ENCODE measurements at places on chromosomes 2 and 18.

GRCh38 chr18:44626807-44627206, 53.9 kb upstream of the SETBP1 start:
- no peak for DNase-seq

DNA sequence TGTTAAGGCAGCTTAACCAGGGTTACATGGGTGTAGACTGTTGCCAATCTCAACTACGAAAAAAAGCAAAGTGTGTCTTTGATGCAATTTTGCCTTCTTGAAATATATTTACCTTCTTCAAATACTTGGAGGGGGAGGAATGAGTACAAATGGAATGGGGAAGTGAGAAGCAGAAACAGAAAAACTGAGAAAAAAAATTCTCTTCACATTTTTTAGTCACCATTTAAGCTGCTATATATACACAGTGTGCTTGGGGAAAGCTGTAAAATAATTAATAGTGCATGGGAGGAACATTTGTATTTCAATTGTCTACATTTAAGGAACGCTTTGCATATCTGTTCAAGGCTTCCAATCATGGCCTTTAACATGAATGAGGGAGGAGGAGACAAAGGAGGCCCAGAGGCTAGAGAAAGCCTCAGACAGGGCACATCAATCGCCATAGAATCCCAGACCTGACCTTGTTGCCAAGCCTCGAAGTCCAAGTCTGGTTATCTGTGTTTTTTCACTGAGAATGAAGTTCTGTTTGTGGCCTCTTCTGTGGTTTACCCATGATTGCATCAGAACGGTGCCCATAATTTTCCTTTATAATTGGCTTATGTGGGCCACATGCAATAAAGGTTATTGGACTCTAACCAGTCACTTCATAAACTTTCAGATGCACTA, 158.6 kb downstream of the PIK3C3 start:
- DNase-seq, result no peak

- DNase-seq, result no peak
These were observed 57.0 kb downstream of the CEP192 start for GRCh38 chr18:13048061-13048595.

DNA sequence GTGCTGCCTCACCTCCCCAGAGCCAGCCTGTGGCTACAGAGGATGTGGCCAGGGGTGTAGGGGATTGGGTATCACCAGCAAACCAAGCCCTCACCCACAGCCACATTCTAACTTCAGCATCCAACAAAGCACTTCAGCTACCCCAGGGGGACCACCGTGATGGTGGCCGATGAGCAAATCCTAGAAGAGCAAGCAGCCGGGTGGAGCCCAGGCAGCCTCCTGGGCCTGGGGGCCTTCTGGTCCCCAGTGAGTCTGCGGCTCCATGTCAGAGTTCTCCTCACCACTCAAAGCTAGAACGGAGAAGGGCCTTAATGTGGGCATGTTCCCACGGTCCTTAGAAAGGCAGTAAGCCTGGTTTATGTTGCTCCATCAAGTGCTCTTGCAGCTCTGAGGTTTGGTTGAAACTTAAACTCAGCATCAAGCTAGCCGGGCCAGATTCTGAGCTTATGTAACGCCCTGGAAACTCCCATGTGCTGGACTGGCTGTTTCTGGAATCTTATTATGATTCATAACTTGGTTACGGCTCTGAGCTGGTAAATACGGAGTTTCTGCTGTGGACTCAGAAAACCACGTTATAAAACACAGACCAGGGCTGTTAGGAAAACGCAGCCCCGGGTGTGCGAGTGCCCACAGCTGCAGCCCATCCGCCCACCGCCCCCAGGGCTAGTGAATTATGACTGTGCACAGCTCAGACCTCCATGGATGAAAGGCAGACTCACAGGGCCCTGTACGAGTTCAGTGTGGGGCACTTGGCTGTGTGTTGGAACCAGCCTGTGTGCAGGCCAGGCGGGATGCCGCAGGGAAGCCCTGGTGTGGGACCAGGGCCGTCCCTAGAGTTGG, 99.8 kb downstream of the SEPTIN10 start:
- DNase-seq, result no peak

- DNase-seq, result no peak
These were observed 277.3 kb upstream of the DOK6 start for GRCh38 chr18:69123421-69123820.

DNA sequence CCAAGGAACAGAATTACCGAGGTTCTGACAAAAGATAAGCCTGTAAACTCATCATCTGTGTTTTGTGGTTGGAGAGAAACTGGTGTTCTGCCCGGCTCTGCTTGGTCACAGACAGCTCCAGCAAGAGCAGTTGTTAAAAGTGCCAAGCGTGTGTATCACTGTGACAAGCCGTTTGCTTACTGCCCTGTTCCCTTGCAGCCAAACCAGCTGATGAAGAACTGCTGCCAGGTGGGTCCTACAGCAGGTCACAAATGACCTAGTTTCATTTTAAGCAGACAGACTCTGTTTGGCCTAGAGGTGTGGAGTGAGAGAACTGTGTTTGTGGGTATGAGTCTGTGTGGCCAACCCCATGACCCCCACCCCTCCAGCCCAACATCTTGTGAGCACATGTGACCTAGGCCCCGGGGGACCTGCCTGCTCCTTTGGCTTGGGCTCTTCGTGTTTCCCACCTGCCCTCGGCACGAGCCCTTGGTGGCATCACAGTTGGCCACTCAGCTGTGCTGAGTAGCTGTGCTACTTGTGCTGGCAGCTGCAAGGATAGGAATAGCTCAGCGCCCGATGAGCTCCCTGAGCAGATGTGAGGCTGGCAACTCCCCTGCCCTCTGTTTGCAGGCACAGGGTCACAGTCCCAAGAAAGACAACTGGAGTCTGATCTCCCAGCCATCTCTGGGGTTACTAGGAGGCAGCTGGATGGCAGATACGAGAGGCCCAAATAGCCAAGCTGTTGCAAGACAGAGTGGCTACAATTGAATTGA, 9.7 kb downstream of the OXER1 start:
- no peak for DNase-seq

DNA sequence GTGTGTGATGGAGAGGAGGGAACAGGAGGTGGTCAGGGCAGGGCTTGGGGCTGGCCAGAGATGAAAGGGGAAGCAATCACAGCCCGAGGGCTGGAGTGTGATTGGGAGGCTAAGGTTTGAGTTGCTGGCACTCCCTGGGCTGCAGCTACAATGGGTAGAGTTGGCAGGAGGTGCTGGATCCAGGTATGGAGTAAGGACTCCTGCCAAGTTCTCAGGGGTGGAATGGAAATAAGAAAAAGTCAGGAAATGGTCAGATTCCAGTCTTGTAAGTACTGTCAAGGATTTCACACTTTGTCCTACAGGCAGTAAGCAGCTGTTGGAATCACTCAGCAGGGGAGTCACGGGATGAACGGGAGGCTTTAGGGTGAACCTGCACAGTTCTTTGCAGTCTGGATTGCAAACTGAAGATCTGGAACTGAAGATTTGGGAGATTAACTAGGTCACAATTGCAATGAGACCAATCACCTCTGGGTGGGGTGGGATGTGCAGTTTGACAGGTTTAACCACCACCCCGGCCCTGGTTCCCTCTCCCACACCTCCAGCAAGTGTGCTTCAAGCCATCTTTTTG, 10.9 kb upstream of the INPP5D start:
- DNase-seq, result no peak

DNA sequence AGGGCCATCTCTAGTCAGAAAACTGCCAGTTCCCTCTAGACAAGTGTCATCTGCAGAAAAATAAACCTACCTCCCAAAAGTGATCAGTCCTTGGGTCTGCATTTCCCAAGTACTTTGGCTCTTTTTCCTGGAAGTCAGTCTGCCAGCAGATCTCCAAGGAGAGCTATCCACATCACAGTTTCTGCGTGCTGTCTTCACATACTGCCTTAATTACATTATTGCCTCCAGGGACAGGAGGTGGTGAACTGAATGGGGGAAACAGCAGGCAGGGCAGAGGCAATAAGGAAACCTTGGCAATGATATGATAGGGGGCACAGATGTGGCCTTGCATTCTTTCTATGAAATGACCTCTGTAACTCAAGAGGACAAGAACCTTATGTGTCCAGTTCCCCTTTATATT, 105.9 kb upstream of the SIX2 start:
- no peak for DNase-seq

GRCh38 chr18:39840406-39840805, 2114.6 kb upstream of the PIK3C3 start:
- no peak for DNase-seq

GRCh38 chr2:239569401-239570090, 168.7 kb upstream of the HDAC4 start:
- DNase-seq, result no peak

DNA sequence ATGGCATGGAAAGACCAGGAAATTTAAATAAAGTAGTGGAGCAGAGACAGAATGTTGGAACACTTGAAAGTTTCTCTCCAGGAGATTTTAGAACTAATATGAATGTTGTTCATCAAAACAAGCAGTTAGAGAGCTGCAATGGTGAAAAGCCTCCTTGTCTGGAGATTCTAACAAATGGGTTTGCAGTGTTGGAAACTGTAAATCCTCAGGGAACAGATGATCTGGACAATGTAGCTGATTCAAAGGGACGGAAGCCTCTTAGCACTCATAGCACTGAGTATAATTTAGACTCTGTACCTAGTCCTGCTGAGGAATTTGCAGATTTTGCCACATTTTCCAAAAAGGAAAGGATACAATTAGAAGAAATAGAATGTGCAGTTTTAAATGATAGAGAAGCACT, 27.7 kb downstream of the AFTPH start:
- no peak for DNase-seq

DNA sequence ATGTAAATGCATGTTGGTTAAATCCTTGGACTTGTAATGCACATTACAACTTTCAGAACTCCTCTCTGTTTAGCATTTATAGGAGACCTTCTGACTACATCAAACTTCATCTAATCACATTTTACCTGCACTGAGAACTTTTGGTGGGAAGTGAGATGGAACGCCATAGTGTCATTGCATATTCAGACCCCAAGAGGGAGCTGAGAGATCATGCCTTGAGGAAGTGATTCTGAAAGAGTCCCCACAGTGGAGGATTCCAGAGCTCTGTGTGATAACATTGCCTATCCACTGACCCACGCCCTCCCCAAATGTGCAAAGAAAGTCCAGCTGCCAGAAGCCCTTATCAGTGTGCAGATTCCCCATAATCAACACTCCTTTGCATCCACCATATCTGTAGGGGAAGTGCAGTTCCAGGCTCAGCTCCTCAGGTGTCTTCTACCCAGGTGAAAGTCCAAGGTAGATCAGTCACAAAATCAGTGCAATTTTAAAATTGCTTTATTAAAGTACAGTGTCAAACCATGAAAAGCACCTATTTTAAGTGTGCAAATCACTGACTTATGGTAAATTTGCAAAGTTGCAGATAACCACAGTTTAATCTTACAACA, 212.4 kb downstream of the RPIA start:
- DNase-seq, result peak; percentile 50

- no peak for DNase-seq
These were observed 117.4 kb downstream of the KCNF1 start for GRCh38 chr2:11029136-11029535.

DNA sequence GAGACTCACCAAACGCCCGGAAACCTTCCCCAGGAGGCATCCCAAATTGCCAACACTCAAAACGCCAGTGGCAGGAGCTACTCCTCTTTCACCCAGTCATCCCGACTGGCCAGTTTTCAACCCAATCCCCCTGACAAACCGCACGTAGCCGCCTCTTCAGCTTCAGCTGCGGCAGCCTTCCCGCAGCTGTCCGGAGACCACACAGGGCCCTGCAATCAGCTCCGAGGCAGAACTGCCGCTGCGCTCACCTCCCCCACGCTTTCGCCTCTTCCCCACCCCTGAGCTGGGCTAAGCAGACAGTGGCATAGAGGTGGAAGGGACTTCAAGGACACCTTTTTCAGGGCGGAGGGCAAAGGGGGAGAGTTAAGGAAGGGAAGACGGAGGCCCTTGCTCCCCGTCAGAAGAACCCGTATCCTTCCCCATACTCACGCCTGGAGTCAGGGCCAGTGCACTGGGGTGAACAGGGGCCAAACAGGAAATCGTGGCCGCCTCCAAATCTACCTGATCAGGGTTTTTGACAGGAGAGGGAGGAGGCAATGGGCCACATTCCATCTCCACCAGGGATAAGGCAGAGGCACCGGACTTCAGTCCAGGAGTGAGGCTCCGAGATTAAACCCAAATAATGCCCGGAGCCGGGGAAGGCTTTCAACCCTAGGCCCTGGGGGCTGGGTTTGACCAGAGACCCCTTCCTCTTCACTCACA, 16.9 kb downstream of the CYP26B1 start:
- peak; percentile 17 for DNase-seq

GRCh38 chr18:45938488-45938935, 28.6 kb downstream of the EPG5 start:
- DNase-seq, result no peak

Measured in Caco-2 (cell line).